ENCODE measurements at places on chromosomes 5 and 9.

DNA sequence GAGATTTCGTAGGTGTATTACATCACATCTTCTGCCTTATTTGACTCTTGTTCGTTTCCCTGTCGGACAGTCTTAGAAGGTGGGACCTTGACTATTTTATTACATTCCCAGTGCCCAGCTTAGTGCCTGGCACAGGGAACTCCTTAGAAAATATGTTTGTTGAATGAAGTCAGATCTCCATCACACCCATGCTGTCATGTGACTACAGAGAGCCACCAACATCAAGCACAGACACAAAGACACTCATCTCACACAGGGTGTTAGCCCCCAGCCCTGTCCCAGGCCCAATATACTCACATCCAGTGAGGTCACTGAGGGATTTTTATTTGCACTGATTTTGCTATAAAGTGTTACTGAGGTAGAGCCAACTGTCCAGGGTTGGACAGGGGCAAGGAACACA, 692 bp upstream of the SRA1 start:
- DNase-seq = no peak

GRCh38 chr5:95555553-95555952, 652 bp downstream of the ARSK start:
- no peak for DNase-seq

GRCh38 chr9:37944266-37944650, 40.3 kb upstream of the SLC25A51 start:
- no peak for DNase-seq

DNA sequence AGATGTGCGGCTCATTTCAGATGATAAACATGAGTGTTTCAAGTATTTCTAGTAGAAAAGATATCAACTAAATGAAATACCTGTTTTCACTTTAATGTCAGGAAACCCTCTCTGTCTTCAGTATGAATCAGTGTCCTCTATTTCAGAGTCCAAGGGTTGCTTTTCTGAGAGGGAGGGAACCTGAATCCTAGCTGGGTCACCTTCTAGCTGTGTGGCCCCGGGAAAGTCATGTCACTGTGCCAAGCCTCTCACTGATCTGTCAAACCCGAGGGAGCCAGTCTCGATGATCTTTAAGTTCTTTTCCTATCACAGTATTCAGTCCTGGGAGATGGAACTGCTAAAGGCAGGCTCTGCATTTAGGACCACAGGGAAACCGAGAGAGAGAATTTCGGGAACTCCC, 258.9 kb downstream of the NTRK2 start:
- DNase-seq = no peak

GRCh38 chr9:99485459-99485858, 263.4 kb downstream of the SEC61B start:
- DNase-seq = no peak

- DNase-seq = no peak
Measured at GRCh38 chr5:60841361-60841760, 2.7 kb downstream of the ELOVL7 start.

GRCh38 chr5:165620394-165620793, 2115.0 kb downstream of the MAT2B start:
- no peak for DNase-seq

- no peak for DNase-seq
Measured at GRCh38 chr5:158588617-158589016, 511.1 kb downstream of the EBF1 start.

Measured in SK-MEL-5 (cell line).